D721Med (cell line): ENCODE measurements at places on chromosomes 5 and 9.
A peak's percentile ranks its signal among the peaks of the same experiment; 100 is the strongest.

DNA sequence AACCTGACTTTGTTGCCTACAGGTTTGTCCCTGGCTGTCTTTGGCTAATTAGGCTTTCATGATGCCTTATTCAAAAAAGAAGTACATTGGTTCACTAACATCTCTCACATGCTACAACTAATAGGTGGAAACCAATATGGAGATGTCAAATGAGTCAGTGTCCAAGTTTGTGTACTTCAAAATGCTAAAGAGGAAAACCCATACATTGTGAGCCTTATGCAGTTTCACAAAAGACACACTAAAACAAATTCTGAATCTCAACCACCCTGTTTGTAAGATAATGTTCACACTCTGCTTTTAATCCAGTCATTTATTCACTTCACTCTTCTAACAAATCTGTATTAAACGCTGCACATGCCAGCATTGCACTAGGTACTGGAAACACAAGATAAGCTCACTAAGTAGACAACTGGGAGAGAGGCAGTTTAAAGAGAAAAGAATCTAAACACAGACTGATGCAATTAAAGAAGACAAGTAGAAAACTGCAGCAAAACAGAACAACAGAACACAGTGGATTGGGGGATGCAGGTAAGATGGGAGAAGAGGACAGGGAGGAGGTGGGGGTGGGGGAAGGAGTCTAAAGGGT, 104.1 kb downstream of the DROSHA start:
- no peak for DNase-seq

DNA sequence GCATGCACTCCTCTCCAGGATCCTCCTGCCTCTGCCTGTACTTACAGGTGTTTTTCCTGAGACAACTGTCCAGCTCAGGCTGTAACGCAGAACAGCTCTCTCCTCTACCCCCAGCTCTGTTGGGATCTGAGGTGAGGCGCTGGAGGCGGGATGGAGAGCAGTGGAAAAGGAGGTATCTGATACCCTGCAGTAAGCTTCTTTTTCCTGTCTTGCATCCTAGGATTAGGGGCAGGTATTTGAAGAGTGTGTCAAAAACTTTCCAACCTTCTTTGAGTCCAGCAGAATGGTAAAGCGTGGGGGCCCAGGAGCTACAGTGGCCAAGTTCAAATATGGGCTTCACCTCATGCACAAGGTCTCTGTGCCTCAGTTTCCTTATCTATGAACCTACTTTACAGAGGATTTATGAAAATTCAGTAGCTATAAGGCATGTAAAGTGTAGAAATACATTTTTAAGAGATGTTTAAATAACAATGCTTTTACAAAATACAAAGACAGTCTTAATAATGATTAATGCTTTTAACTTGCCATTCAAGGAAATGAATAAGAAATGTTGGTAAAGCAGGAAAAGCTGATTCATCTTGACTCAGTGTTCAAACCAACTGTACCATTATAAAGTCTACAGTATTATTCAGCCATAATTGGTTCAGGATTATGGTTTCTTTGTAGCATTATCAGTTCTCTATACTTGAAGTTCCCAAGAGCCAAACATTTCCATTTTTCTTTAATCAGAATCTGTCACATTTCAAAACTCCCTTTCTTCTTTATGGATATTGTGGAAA, 26.1 kb downstream of the MAP1B start:
- DNase-seq = no peak

DNA sequence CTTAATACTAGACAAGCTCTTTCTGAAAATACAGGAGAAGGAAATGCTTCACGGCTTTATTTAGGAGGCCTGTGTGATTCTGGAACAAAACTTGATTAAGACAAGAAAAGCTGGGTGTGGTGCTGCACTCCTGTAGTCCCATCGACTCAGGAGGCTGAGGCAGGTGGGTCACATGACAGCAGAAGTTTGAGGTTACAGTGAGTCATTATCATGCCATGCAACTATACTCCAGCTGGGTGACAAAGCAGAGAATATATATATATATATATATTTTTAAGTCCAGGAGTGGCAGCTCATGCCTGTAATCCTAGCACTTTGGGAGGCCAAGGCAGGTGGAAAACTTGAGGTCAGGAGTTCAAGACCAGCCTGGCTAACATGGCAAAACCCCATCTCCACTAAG, 33.1 kb upstream of the SPIN1 start:
- no peak for DNase-seq

- DNase-seq = no peak
Measured at GRCh38 chr9:109707355-109707754, 72.6 kb upstream of the PALM2AKAP2 start.

- DNase-seq = no peak
Measured at GRCh38 chr9:28267351-28267750, 694.1 kb upstream of the C9orf72 start.

- no peak for DNase-seq
Measured at GRCh38 chr5:154086146-154086545, 47.4 kb downstream of the MFAP3 start.

DNA sequence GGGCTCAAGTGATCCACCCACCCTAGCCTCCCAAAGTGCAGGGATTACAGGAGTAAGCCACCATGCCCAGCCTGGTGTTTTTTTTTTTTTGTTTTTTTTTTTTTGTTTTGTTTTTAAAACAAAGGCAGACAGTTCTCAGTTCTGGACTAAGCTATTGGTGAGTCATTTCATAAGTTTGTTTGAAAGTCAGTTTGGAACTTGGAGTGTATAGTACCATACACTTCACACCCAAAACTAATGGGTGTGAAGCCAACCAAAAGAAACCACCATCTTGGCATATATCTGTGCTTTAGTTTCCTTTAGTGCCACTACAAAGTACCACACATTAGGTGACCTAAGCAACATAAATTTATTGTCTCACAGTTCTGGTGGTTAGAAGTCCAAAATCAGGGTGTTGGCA, 13.4 kb downstream of the MAST4 start:
- no peak for DNase-seq

DNA sequence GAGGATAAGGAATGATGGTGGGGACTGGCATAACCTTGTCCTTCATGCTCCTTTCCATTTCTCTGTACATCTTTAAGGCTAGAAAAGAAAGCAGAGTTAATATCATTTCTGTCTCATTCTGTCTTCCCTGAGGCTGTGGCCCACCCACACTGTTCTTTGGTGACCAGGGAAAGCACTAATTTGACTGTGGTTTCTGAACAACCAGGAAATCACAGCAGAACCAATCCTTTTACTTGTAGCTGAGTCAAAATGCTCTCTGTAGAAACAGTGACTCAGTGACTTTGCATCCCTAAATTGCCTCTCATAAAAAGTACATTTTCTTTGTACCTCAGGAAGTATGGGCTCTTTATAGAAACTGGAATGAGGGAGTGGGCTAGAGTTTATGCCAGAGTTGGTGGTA, 28.1 kb downstream of the IL33 start:
- no peak for DNase-seq

DNA sequence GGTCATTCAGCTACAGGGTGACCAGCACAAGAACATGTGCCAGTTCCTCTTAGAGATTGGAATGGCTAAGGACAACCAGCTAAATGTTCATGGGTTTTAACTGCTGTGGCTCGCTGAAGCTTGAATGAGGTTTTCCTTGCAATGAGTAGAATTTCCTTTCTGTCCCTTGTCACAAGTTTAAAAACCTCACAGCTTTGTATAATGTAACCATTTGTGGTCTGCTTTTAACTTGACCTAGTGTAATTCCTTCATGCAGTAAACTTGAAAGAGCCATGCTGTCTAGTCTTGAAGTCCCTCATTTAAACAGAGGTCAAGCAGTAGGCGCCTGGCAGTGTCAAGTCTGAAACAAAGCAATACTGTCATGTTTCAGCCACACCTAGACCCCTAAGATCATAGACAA, 181.3 kb upstream of the DMRT1 start:
- DNase-seq = no peak

- no peak for DNase-seq
Measured at GRCh38 chr9:93463638-93464248, 10.4 kb upstream of the FAM120AOS start.

GRCh38 chr5:173457482-173457881, 129.3 kb upstream of the STC2 start:
- DNase-seq = no peak

GRCh38 chr9:127333221-127334064, 63.5 kb upstream of the SLC2A8 start:
- DNase-seq = peak; percentile 32

DNA sequence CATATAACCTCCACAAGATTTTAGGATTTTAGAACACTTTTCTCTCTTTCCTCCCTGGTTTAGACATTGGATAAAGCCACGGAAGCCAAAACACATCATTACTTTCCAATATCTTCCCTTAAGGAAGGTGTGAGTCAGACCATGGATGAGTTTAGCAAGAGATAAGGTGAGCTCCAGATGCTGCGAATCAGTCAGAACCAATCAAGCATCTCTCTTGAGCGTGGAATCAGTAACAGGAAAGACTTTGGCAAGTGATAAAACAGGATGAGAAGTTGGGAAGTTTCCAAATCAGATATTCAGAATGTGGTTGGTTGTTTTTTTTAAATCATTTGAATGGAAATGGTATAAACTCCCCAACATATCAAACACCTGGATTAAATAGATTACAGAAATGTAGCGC, 397.8 kb downstream of the EFNA5 start:
- no peak for DNase-seq

GRCh38 chr9:114397848-114398605, 10.2 kb upstream of the AKNA start:
- DNase-seq = peak; percentile 98

DNA sequence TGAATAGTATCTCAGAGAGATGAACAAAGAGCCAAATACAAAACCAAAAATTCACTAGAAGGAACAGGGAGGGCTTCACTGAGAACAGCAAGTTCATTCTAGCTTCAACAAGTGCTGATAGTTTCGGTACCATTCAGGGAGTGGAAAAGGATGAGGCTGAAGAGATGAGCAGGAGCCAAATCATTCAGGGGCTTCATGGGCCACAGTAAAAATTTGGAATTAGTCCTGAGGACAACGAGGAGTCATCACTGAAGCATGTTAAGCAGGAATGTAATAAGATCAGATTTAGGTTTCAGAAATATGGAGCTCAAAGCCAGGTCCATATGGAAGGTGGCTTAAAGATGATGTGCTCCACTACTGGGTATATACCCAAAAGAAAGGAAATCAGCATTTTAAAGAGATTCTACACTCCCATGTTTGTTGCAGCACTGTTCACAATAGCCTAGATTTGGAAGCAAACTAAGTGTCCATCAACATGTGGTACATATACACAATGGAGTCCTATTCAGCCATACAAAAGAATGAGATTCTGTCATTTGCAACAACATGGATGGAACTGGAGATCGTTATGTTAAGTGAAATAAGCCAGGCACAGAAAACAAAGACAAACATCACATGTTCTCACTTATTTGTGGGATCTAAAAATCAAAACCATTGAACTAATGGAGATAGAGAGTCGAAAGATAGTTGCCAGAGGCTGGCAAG, 36.2 kb downstream of the SPOCK1 start:
- no peak for DNase-seq

GRCh38 chr5:136073714-136074529, 45.1 kb downstream of the TGFBI start:
- no peak for DNase-seq

DNA sequence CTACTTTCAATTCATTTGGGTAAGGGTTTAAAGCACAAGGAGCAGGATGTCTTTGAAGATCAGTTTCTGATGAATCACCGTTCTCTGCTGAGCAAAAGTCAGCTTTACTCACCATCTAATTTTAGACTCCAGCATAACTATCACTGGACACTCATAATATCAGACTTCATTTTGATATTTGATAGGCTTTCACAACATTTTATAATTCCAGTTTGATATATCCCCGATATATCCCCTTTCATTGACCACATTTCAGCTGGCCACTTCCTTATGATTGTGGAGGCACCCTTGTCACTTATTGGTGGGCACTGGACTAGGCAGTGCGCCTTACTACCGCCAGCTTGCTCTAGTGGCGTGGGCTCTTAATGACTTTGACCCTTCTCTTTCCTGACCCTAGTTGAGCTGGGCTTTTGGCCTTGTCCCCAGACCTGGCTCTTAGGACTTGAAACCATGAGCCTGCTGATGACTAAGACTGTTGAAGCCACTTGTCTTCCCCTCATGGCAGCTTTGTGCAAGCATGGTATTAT, 46.8 kb downstream of the CYSTM1 start:
- no peak for DNase-seq

DNA sequence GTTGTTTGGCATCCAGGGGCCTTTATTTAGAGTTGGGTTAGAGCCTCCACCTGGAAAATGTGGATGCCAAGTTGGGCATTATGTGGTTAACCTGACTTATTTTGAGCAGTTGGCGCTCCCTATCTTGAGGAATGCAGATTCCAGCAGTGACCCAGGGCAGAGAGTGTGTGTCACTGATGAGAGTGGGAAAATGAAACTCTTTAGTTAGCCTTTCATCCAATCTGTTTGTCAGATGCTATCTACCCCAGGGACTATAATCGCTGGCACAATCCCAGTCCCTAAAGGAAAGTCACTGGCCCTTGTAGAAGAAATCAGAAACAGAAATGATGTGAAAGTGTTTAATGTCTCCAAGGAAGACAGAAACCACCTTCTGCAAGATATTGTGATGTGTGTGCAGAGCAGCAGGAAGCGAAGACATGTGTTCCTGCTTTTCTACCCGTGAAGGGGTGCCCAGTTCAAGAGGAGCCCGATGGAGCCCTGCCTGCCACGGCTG, 10.2 kb upstream of the STING1 start:
- DNase-seq = no peak
